Endodermal cell (in vitro differentiated cells): ENCODE measurements at places on chromosomes 12 and 14.

DNA sequence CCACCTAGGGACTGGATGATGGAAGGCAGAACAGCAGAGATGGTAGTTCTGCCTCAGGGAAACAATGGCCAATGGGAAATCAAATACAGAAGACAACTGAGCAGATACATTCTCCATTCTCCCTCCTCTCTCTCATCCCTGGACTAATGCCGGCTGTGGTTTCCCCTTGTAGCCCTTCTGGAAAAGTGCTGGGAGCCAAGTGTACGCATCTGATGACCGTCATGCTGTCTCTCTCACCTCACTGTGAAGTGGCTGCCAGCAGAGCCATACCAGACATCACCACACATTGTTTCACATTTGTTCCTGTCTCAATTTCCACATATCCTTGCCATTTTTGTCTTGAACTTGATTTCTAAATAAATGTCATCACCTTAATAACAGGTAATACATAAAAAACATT, 3.1 kb downstream of the TAS2R46 start:
- DNase-seq, result no peak

DNA sequence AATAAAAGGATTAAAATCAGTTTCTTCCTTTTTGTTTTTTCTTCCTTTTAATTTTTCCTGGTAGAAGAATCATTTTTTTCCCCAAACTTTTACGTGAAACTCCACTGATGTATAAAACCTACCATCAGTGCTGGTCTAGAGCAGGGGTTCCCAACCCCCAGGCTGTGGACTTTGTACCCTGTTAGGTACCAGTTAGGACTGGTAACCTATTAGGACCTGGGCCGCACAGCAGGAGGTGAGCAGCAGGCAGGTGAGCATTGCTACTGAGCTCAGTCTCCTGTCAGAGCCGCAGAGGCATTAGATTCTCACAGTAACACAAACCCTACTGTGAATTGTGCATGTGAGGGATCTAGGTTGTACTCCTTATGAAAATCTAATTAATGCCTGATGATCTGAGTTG, 10.1 kb downstream of the SMCO2 start:
- peak; percentile 66 for DNase-seq

DNA sequence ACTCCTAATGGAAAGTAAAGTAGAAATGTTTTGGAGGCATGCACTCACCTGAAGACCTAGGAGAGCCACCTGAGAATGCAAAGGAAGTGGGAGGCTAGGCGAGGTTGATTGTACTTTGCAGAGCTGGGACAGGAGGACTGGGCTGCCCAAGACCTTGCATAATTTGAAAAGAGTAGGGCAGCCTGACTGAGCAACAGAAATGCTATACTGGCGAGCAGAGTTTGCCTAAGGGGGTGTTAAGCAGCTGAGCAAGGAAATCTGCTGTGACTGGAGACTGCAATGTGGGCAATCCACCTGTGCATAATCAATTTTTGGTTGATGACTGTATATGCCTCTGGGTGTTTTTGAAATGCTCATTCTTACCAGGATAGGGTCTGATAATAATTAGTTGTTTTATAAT, 834.1 kb downstream of the TRHDE start:
- DNase-seq, result no peak

GRCh38 chr12:45566257-45566656, 163.2 kb upstream of the ARID2 start:
- DNase-seq, result no peak

DNA sequence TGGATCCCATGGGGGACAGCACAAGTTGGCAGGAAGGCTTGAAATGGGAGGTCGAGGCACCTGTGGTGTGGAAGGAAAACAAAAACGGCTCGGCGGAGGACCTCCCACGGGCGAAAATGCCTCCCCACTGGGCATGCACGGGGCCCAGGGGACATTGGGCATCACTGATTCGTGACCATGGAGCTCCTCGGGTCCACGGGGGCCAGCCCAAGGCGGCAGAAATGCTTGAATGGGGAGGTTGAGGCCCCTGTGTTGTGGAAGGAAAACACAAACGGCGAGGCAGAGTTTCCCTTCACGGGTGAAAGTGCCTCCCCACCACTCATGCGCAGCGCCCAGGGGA, 376.0 kb downstream of the ALG10 start:
- DNase-seq, result no peak

DNA sequence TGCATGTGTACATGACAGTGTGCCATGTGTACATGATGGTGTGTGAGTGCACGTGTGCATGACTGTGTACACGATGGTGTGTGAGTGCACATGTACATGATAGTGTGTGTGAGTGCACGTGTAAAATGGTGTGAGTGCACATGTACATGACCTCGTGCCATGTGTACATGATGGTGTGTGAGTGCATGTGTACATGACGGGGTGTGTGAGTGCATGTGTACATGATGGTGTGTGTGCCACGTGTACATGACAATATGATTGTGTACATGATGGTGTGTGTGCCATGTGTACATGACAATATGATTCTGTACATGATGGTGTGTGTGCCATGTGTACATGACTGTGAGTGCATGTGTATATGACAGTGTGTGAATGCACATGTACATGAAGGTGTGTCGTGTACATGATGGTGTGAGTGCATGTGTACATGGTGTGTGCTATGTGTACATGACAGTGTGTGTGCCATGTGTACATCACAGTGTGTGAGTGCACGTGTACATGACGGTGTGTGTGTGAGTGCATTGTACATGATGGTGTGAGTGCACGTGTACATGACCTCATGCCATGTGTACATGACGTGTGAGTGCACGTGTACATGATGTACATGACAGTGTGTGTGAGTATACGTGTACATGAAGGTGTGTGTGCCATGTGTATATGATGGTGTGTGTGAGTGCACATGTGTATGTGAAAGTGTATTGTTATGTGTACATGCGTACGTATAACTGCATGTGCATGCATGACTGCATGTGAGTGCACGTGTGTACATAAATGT, 46.3 kb downstream of the FBRSL1 start:
- no peak for DNase-seq

DNA sequence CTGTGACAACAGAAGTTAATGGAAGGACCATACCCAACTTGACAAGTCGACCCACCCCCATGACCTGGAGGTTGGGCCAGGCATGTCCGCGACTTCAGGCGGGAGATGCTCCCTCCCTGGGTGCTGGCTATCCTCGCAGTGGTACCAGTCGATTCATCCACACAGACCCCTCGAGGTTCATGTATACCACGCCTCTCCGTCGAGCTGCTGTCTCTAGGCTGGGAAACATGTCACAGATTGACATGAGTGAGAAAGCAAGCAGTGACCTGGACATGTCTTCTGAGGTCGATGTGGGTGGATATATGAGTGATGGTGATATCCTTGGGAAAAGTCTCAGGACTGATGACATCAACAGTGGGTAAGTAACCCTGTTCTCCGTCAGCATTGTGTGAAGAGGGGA, 220.1 kb downstream of the NAV3 start:
- DNase-seq, result no peak

DNA sequence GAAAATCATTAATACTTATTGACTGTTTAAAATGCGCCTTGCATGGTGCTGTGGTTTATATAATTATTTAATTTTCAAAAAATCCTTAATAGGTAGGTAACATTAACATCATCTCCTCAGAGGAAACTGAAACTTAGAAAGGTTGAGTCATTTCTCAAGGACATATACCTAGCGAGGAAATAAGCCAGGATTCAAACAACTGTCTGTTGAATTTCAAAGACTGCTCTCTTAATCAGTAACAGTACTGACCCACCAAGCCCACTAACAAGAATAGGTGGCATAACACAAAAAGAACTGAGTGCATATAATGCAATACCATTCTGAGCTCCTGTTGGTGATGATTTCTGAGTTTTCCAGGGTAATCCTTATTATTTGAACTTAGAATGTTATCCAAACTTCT, 174.3 kb downstream of the SOX5 start:
- DNase-seq, result no peak

DNA sequence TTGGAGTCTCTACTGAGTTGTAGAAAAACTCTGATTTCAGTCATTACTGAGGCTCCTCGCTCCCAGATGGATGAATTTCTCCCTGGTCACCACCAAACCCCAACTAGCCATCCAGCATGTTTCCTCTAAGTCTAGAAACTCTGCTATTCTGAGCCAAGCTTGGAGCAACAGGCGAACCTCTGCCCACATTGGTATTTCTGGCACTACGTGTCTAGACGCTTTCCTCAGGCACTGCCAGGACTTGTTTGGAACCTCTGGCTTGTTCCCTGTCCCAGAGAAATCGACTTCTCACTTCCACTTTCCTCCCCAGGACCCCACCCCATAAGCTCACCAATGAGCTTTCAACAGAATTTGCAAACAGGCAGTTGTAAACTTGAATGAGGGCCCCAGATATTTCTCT, 27.6 kb downstream of the WSCD2 start:
- no peak for DNase-seq

GRCh38 chr12:48823281-48823680, 5.0 kb downstream of the CACNB3 start:
- DNase-seq, result no peak

GRCh38 chr12:12176402-12176801, 90.4 kb downstream of the LRP6 start:
- no peak for DNase-seq

GRCh38 chr14:57486767-57487379, 6.8 kb downstream of the CCDC198 start:
- DNase-seq, result no peak

DNA sequence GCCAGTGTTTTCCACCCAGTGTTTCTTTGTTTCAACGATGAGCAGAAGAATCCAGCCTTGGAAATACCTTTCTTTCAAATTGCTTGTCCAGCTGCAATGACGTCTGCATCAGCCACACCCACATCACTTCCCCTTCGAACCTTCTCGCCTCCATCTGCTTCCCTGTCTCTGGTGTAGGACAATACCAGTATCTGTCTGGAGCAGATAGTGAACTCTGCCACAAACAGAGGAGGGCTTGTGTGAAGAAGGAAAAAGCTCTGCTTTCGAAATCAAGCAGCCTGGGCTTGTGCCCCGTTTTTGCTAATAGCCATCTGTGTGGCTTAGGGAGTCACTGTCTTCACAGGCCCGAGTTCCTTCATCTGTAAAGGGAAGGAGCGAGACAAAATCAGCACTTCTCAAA, 415.4 kb downstream of the ZFP36L1 start:
- DNase-seq, result no peak

DNA sequence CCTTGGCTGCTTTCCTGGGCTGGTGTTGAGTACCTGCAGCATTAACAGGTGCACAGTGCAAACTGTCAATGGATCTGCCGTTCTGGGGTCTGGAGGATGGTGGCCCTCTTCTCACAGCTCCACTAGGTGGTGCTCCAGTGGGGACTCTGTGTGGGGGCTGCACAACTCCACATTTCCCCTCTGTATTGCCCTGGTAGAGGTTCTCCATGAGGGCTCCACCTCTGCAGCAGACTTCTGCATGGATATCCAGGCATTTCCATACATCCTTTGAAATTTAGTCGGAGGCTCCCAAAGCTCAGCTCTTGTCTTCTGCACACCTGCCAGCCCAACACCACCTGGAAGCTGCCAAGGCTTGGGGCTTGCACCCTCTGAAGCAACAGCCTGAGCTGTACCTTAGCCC, 198.6 kb downstream of the GXYLT1 start:
- DNase-seq, result no peak

DNA sequence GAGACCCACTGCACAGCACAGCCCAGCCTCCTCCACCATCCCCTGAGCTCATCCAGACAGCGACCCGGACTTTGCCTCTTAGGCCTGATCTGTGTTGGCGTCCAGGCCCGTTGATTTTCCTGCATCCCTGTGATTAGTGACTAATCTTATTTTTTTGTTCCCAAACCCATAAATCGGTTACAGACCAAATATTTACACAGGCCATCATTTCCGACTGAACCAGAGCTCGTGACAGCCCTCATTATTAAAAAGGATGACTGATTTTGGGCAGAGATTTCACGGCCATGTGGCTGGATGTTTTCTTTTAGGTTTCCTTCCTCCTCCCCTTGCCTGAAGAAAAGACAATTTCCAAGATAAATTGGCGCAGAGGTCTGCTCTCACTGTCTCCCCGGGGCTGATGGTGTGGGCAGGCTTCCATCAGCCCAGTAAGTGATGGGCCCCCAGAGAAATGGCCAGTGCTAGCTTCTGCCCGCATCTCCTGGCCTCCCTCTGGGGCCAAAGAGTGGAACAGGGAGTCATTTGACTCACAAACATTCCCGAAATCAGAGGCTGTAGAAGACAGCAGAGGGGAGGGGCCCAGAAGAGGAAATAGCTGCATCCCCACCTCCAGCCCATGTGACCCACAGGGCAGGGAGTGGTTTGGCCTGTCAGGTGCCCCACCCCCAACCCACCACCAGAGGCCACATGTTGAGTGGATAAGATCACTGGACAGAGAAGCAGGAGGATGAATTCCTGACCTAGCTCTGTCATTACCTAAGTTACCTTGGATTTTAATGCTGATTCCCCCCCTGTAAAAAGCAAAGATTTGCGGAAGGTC, 283.5 kb downstream of the KSR2 start:
- peak; percentile 97 for DNase-seq

GRCh38 chr12:59890896-59891579, 295.2 kb downstream of the SLC16A7 start:
- no peak for DNase-seq

GRCh38 chr14:78135450-78135891, 34.7 kb upstream of the NRXN3 start:
- no peak for DNase-seq

GRCh38 chr12:70383886-70384285, 17.8 kb downstream of the KCNMB4 start:
- no peak for DNase-seq

DNA sequence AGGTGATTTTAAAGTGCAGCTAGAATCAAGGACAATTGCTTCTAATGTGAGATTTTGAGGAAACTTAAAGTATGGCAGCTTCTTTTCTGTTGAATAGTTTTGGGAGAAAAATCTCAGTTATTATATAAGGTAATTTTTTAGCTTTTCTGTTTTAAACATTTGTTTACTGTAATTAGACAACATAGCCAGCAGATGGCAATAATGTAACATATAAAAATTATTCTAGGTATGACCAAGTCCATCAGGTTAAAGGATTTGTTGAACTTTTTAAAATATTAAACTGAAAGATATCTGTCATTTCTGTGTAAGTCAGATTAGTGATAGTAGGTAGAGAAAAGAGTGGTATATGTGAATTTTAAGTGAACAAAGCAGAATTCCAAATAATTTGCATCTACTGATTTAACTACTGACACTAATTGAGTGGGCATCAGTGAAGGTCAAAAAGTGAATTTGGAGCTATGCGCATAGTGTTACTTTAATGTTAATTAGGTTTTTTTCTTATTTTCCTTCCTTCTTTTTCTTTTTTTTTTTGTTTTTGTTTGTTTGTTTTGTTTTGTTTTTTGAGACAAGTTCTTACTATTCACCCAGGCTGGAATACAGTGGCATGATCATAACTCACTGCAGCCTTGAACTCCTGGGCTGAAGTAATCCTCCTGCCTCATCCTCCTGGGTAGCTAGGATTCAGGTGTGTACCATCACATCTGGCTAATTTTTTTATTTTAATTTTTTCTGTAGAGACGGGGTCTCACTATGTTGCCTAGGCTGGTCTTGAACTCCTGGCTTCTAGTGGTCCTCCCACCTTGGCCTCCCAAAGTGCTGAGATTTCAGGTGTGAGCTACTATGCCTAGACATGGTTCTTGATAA, 18.6 kb downstream of the PRORP start:
- DNase-seq, result no peak

- no peak for DNase-seq
These were observed 97.8 kb downstream of the LLPH start for GRCh38 chr12:66032739-66033138.

GRCh38 chr12:116594325-116595038, 35.3 kb downstream of the MAP1LC3B2 start:
- DNase-seq, result no peak

- DNase-seq, result no peak
These were observed 42.8 kb downstream of the KDM2B start for GRCh38 chr12:121537814-121538698.
